ENCODE measurements at places on chromosomes 4 and X. TPM values are rescaled to one million over a fixed set of nuclear protein-coding genes. Genes with fewer than 3 reads are reported as not detected.

The ENPEP gene
- total RNA-seq: 1.7 TPM

The C4orf36 gene
- total RNA-seq: 2.2 TPM

The ANXA3 gene
- total RNA-seq: 3.4 TPM

The KLHL13 gene
- total RNA-seq: 35.2 TPM

The USP26 gene
- total RNA-seq: not detected

The HPGDS gene
- 0.98 TPM for total RNA-seq

The SLC4A4 gene
- total RNA-seq: 17.7 TPM

The CEP44 gene
- total RNA-seq: 18.7 TPM

The ELF4 gene
- 0.25 TPM for total RNA-seq

The CT45A5 gene
- not detected for total RNA-seq

The CLDN22 gene
- total RNA-seq: not detected

The CCDC120 gene
- 3.0 TPM for total RNA-seq

The DACH2 gene
- 3.7 TPM for total RNA-seq

All from temporal lobe (tissue), 4 donors.